ENCODE measurements at places on chromosomes 12 and 14.

- DNase-seq, result peak; percentile 21
Observed at GRCh38 chr12:59570145-59570544, 25.7 kb upstream of the SLC16A7 start.

- peak; percentile 77 for DNase-seq
Observed at GRCh38 chr12:19095756-19096480, 33.6 kb upstream of the PLEKHA5 start.

- no peak for DNase-seq
Observed at GRCh38 chr12:62654326-62655241, 188.0 kb downstream of the MON2 start.

GRCh38 chr14:76776428-76777251 is 15.4 kb downstream of the VASH1 start:
- no peak for DNase-seq

DNA sequence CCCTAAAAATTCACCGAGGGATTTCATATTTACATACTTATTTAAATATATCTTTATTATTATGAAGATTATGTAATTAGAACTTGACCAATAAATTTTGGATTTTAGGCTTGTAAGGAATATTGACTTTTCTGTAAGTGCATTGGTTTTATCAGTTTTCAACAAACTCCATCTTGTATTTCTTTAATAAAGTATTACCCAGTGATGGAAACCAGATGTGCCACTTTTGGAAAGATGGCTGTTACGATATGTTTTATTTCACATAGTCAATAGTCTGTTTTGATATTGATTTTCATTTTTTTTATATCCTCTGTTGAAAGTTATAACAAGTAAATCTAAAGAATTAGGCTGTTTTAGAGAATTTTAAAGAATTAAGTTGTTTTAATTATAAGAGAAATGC is 1.8 kb downstream of the MON2 start:
- no peak for DNase-seq

GRCh38 chr12:69511469-69512267 is 41.5 kb downstream of the FRS2 start:
- DNase-seq, result no peak

DNA sequence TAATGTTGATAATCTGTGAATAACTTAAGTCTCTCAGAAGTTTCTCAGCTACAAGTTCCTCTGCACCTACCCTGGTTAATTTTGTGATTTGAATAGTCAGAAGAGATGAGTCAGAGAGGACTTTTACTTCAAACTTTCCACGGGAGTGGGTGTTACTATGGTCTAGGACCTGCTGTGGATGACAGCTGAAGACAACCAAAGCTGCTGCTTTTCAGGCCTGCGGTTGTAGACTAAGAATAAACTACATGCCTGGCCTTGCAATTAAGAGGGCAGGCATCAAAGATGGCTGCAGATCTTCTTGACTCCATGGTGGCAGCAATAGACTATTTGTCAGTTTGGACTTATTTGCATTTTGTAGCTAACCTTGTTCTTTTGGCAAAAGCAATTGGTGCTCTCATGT is 227.1 kb upstream of the KRR1 start:
- DNase-seq, result no peak

- DNase-seq, result no peak
Observed at GRCh38 chr12:118344829-118345228, 27.9 kb downstream of the TAOK3 start.

DNA sequence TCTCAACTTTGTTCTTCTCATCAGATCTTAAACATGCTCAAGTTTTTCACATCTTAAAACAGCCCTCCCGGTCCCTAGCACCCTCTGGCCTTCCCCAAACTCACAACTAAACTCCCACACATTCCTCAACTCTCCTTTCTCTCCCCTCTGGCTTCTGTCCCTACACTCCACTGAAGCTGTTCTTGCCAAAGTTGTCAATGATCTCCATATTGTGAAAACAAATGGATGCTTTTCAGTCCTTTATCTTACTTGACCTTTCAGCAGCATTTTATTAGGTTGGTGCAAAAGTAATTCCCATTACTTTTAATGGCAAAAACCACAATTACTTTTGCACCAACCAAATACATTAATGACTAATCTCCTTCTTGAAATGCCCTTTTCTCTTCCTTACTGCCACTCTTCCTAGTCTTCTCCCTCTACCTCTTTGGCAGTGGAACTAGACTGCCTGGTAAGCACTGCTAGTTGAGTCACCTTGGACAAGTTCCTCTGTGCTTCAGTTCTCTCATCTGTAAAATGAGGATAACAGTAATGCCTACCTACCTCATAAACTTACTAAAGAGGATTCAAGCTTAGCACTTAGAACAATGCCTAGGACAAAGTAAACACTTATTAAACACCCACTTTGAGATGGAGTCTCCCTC is 16.0 kb downstream of the CERS5 start:
- no peak for DNase-seq

DNA sequence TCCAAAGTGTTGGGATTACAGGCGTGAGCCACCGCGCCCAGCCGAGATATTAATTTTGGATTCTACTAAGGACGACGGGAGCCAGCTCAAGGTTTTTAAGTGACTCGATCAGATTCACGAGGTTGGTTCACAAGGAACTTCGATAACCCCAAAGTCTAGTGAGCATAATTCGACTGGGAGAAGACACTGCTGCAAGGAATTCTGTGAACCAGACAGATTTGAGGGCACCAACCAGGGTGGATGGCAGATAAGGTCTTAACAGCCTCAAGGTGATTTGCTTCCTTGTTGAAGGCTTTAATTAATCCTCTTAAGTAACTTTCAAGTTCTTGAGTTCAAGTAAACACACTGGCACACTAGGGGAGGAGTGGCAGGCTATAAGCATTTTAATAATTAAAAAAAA is 1.1 kb upstream of the KLHDC2 start:
- peak; percentile 20 for DNase-seq

DNA sequence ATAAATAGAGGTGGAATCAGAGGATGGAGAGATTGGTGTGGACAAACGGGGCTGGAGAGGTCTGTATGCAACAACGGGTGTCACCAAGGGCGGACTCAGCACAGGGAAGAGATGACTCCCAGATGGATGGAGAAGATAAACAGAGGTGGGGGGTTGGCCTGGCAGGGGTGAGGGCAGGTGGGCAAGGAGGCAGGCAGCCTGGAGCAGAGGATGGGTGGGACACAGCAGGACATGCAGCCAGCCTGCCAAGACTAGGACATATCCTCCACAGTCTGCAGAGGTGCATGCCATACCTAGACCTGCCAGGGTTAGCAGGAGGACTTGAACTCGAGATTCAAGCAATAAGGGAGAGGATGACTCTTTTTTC is 56.2 kb downstream of the TTC7B start:
- DNase-seq, result no peak

- DNase-seq, result no peak
Observed at GRCh38 chr12:51377099-51377984, 13.9 kb downstream of the GALNT6 start.

DNA sequence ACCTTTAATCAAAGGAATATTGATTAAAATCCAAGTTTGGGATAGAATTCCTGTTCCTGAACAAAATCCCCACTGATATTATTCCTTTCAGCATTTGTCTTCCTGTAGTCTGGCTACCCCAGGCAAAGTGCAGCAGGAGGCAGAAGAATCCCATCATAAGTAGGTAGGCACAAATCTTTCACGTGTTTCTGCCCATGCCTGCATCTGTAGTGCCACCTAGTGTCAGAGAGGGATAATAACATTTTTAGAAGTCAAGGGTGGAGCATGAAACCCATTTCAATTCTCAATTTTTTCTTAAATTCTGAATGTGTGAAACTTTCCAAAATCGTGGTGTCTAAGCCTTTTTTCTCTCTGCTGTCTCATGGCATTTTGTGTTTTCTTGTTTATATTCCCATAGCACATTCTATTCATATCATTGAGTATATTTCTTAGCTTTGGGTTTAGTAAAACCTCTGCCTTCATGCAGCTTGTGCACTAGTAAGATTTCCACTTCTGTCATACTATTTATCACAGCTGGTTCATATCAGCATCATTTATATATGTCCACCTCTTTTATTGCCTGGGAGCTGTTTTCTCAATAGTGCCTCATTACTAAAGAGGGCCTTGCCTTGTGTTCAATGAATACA is 47.8 kb upstream of the RERG start:
- DNase-seq, result peak; percentile 83

DNA sequence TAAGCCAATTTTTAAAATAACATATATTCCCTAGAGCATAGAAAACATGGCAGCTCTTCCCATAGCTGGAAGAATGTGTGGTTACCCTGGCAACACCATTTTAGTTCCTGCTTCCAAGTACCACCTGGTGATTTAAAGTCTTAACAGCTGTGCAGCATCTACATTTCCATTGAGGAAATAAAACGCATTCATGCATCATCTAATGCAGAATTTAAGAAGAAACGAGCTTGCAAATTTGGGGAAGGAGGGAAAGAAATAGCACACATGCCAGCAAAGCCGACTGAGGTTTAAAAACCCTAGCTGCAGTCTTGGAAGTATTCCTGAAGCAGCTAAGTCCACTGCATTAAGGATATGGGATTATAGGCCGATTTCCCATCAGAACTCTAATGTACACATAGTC is 22.8 kb upstream of the SLC38A2 start:
- DNase-seq, result no peak

DNA sequence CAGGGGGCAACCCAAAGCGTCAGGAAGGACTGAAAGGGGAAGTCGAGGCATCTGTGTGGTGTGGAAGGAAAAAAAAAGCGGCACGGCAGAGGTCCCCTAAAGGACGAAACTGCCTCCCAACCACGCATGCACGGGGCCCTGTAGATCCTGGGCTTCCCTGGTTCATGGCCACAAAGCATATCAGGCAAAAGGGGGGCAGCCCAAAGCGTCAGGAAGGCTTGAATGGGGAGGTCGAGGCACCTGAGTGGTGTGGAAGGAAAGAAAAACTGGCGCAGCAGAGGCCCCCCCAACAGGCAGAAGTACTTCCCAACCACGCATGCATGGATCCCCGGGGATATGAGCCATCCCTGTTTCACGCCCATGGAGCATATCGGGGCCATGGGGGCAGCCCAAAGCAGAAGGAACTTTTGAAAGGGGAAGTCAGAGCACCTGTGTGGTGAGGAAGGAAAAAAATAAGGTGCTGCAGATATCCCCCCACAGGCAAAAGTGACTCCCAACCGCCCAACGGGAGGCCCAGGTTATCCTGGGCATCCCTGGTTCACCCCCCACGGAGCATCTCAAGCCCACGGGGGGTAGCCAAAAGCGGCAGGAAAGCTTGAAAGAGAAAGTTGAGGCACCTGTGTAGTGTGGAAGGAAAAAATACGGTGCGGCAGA is 581.2 kb downstream of the ALG10 start:
- no peak for DNase-seq
